Cortex of kidney (tissue), 1 donor: ENCODE measurements at places on chromosomes 12 and 14.

DNA sequence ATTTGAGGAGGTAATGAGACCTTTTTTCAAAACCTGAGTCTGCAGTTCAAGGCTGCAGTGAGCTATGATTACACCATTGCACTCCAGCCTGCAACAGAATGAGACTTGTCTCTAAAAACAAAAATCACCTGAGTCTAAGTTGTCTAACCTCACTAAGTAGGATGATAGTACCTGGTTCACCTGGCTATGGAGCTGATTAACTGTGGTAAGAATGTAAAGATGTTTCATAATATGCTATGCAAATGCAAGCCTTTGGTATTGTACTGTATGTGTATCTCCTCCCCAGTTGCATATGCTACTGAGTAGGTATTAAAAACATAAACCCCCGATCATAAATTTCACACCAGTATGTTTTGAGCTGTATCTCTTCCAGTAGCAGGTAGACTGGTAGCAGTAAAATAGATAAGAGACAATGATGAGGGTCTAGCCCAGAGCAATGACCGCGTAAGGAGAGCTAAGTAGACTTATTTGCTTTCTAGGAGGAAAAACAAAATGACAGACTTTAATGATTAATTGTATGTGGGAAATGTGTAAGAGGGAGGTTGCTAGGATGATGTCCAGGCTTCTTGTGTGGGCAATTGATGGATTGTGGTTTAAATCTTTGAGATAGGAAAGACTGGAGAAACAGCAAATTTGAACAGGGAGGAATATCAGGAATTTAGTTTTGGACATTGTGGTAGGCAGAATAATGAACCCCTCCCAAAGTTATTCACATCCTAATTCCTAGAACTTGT is 41.6 kb upstream of the EGLN3 start:
- DNase-seq: no peak

GRCh38 chr14:79613625-79614024 is 597.7 kb downstream of the DIO2 start:
- DNase-seq: no peak

GRCh38 chr12:91109148-91109564 is 2.1 kb downstream of the LUM start:
- DNase-seq: no peak

DNA sequence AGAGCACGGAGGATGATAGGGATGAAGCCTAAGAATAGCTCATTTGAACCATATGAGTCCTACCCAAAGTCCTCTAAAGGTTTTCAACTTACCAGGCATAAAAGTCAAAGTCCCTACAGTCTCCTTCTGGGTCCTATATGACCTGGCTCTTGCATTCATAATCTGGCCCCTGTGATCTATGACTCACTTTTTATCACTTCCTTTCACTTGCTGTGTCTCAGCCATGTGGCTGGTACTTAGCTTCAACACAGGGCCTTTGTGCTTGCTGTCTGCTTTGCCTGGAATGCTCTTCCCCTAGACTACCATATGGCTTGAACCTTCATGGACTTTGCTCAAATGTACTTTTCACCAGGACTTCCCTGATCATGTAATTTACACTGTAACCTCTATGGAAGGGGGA is 137.6 kb upstream of the TMTC1 start:
- no peak for DNase-seq

GRCh38 chr14:77103951-77104350 is 5.9 kb downstream of the CIPC start:
- DNase-seq: no peak

DNA sequence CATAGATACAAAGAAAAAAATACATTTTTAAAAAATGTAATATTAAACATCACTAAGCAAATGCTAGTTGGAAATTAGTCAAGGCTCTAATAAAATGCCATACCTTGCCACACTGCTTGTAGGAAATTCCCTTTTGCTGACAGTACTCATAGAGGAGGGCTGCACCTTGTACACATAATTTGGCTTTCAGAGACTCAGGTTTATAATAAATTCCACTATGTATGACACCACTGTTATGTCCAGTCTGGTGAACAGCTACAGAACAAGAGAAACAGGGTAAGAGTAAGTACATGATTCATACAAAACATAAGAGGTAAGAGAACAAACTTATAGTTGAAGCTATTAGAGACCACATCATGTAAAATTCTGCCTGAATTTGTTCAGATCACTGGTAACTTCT is 10.1 kb downstream of the L2HGDH start:
- DNase-seq: no peak

DNA sequence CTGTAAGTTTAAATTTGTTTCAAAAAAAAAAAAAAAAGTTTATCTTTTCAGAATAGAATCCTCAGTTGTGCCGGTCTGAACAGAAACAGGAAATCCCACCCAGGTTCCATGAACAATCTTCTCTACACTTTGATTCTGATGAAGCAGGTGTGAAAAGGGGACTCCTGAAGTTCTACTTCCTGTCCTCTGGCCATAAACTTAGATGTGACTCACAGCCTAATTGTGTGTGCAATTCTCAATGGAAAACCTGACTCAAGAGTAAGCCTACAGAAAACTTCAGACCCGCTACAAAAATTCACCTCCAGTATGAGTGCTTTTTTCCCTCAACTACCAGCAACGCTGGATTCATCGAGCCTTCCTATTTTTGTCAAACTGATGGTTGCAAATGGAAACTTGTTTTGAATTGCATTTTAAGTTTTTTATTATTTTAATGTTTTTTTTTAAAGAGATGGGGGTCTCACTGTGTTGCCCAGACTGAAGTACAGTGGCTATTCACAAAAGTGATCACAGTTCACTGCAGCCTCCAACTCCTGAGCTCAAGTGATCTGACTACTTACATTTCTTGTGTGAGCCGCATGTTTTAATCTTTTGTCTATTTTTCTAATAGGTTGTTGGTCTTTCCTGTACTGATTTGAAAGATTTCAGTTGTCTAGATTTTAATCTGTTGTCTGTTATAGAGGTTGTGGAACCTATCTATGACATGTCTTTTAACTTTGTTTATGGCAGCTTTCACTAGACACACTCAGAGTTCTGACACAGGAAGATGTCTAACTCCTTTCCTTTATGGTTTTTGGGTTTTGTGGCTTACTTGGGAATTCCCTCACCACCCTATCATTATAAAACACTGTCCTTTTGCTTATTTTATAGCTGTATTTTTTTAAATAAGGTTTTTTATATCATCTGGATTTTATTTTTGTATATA is 37.6 kb downstream of the ATG14 start:
- no peak for DNase-seq

DNA sequence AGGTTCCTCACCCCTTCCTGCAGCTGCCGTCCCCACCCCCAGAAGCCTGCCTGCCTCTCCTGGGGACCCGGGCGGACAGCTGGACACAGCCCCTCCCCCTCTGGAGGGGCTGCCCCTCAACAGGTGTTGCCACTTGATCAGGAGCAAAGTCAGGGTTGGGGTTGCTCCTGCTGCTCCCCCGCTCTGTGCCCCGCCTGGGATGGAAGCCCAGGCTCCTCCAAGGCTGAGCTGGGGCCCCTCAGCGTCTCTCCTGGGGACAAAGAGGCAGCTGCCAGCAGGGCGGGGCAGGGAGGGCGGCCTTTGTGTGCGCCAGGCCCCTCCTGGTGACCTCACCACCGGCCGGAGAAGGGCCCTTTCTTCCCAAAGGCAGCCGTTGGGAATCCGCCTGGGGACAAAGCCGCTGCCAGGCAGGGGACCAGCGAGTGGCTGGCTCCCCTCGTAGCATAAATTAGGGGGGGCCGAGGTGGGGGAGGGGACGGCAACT is 13.7 kb downstream of the TRMT61A start:
- DNase-seq: no peak

DNA sequence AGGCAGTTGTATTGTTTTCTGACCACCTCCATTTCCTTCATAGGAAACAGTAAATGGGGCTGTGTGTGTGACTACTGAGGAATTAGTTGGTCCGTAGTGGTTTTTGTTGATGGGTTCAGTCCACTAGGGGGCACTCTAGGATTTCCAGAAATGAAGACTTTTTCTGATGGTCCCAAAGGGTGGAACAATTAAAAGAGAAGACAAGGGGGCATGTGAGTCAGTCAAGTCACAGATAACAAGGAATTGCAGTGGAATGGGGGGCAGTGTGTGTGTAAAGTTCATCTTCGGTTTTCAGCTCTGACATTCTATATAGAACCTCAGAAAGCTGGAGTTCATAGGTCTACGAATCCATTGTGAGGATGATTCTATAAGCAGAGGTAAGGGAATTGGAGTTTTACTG is 186.6 kb upstream of the OR4E1 start:
- DNase-seq: no peak

GRCh38 chr12:94405413-94406116 is 54.1 kb downstream of the CEP83 start:
- no peak for DNase-seq

DNA sequence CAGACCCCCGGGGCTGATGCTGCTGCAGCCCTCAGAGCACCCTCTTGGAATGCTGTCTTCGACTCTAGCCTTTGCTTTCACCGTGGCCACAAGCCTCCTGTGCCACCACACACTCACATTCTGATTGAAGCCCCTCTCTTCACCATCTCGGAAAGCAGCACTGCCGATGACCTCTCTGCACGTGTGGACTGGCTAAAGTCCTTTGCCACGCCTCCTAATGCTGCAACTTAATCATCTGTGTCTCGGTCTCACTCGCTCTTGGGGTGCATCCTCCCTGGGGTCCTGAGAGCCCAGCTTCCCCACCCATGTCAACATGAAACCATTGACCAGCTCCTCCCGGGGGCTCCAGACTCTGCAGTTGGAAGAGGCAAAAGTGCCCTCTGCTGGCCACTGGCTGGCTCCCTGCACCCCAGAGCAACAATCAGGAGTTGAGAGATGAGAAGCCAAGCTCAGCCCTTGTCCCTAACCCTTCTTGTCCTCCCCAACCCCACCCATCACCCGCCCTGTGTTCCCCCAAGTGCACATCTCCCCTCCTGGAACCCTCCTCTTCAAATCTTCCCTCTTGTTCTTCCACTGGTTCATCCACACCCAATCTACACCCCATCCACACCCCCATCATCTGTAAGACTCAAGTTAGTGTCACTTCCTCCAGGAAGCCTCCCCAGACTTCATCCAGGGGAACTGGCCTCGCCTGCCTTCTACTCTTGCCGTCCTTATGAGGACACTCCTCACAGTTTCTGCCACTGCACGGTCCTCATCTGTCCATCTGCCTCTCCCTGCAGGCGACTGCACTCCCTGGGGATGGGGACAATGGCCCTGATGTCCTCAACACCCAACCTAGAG is 23.6 kb upstream of the FAM181A start:
- DNase-seq: no peak

DNA sequence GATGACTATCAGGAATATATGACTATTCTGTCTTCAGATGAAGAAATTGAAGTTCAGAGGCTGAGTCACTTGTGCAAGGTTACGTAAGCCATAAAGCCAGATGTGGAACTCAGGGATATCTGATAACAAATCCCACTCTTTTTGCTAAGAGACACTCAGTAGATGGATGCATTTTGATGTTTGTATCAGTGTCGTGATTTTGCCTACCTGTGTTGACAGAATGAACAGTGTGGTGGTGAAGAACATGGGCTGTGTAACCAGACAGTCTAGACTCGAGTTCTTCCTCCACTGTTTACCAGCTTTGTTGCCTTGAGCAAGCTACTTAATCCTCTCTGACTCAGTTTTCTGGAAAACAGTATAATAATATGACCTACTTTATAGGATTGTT is 93.9 kb downstream of the DAAM1 start:
- no peak for DNase-seq

- no peak for DNase-seq
Observed at GRCh38 chr14:68561531-68562007, 231.3 kb downstream of the ZFP36L1 start.

DNA sequence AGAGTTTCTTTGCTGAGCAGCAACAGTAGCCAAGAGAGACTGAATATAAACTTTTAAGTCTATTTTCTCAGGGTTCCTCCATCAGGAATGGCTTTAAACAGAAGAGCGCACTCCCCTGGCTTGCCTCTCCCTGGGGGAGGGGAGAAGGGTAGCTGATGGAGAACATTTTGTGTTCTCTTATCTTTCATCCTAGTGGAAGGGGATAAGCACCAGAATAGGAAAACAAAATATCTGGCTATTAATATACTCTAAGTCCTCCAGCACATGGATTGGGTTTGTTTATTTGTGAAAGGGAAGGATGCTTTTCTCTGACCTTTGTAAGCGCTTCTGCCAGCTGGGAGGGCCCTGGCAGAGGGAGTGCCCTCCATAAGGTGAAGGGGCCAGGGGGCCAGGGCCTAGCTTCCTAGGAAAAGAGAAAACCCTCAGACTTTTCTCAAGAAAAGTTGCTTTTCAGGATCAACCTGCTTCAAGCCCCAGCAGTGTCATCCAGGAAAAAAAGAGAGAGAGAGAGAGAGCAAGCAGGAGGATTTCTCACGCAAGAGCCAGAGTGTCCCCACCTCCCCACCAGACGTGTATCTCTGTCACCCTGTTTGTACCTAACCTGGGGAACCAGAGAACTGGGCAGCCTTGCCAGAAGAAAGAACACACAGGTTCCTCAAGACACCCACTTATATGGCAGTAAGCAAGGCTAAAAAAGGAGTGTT is 34.3 kb upstream of the ATP2A2 start:
- DNase-seq: no peak

- no peak for DNase-seq
Observed at GRCh38 chr12:47312808-47313426, 233.2 kb upstream of the AMIGO2 start.

- no peak for DNase-seq
Observed at GRCh38 chr14:72433511-72433910, 460.4 kb downstream of the DPF3 start.

GRCh38 chr12:6953442-6954315 is 2.5 kb downstream of the PTPN6 start:
- DNase-seq: no peak

GRCh38 chr14:77157740-77158139 is 16.1 kb upstream of the ZDHHC22 start:
- no peak for DNase-seq

- no peak for DNase-seq
Observed at GRCh38 chr12:16281157-16281556, 3.7 kb upstream of the SLC15A5 start.

GRCh38 chr12:114858388-114859146 is 174.6 kb upstream of the TBX3 start:
- DNase-seq: no peak

- no peak for DNase-seq
Observed at GRCh38 chr14:95085321-95085720, 72.0 kb downstream of the DICER1 start.

GRCh38 chr14:100221533-100222223 is 17.3 kb upstream of the YY1 start:
- DNase-seq: no peak

DNA sequence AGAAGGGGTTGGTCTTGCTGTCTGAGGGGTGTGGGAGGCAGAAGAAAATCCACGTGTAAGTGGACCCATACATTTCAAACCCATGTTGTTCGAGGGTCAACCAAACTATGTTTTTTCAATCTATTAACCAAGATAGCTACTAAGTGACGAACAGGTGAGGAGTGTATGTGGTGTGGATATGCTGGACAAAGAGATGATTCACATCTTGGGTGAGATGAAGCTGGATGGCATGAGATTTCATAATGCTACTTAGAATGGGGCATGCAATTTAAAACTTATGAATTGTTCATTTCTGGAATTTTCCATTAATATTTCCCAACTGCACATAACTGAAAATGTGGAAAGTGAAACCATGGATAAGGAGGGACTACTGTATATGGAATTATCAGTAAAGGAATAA is 17.9 kb upstream of the KTN1 start:
- no peak for DNase-seq
